ENCODE measurements at places on chromosomes 16 and 17. TPM values are rescaled to one million over a fixed set of nuclear protein-coding genes. Genes with fewer than 3 reads are reported as not detected.

- no peak for DNase-seq
Measured at GRCh38 chr17:74481621-74482020, 15.2 kb downstream of the CD300A start.

DNA sequence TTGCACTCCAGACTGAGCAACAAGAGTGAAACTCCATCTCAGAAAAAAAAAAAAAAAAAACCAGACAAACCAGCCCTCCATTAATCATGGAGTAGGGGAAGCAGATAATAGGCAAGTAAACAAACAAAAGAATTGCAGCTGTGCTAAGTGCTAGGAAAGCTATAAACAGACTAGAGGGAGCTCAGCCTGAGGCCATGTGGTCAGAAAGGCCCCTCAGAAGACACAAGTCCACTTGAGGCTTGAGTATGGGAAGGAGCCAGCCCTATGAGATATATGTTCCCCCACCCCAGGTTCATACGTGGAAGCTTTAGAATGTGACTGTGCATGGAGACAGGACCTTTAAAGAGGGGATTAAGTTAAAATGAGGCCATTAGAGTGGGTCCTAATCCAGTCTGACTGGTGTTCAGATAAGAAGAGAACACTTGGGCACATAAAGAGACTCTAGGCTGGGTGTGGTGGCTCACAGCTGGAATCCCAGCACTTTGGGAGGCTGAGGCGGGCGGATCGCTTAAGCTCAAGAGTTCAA, 132.6 kb upstream of the NOL11 start:
- no peak for DNase-seq

DNA sequence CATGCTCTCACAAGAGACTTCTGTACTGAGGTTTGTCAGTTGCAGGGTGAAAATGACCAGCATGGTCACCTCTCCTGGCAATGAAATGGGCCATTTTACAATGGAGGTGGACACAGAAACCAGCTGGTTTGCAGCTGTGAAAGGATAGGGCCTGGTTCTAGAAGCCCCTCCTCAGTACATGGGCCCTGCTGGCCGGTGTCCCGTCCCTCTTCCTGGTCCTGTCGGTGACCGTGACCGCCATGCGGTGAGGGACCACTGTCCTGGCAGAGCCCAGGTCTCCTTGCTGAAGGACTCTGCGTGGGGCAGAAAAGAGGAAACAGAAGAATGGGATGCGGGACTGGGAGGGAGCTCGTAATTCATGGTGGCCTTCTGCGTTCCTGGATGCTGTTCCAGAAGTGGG, 76.0 kb upstream of the ZNF423 start:
- DNase-seq = no peak

DNA sequence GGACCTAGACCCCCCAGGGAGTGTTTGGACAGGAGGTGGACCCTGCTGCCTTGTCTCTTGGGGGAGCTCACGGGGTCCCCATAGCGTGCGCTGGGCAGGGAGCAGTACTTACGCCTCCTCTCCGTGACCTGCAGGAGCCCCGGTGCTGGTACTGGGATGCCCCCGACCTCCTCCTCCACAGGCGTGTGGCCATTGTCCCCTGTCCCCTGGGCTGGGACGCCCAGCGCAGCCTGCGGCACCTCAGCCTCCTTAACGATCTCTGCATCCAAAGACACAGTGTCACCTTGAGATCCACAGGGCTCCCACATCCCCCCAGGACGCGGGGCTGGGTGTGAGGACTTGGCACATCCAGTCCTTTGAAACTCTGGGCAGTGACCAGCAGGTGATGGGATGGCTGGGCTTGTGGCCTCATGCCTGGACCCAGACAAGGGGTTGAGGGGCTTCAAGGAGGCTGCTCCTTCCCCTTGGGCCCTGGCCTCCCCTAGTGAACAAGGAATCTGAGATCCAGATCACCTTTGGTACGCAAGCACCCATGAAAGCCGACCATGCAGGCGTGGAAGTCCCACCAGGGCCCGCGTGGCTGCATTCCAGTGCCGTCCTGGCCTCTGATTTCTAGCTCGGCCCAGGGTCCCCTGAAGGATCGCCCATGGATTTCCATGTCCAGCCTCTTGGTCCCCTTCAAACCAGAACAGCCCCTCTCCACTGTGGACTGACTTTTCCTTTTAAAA, 9.9 kb downstream of the DBNDD1 start:
- DNase-seq = peak; percentile 39

Gene KRTAP3-1
- not detected for total RNA-seq

Gene MYH2
- not detected for total RNA-seq

Gene KRT31
- not detected for total RNA-seq

Data from activated B cell treated with CpG ODN at 0.5 μM for 24 hours (primary cell).